Right ventricle myocardium superior (tissue), 1 donor: ENCODE measurements at places on chromosomes 5 and 9.

DNA sequence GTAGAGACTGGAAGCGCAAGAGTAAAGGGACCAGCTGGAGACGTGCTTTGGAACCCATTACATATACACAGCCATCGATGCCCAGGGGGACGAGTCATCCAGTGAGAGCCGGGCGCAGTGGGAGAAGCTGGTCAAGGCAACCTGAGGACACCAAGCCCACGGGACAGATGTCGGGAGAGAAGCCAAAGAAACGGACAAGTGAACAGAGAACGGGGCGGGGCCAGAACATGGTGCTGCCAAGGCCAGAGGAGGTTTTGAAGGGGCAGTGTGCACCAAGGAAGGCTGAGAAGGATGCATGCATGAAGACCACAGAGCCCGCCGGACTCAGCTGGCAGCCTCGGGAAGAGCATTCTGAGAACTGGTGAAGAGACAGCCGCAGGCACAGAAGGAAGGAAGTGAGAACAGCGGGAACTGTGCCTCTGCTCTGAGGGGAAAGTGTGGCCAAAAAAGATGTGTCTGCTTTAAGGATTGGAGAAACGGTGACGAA lies 20.3 kb downstream of the CAMSAP1 start:
- peak; percentile 72 for DNase-seq

- DNase-seq, result peak; percentile 53
Measured at GRCh38 chr5:141805874-141806595, 72.2 kb downstream of the PCDH1 start.

DNA sequence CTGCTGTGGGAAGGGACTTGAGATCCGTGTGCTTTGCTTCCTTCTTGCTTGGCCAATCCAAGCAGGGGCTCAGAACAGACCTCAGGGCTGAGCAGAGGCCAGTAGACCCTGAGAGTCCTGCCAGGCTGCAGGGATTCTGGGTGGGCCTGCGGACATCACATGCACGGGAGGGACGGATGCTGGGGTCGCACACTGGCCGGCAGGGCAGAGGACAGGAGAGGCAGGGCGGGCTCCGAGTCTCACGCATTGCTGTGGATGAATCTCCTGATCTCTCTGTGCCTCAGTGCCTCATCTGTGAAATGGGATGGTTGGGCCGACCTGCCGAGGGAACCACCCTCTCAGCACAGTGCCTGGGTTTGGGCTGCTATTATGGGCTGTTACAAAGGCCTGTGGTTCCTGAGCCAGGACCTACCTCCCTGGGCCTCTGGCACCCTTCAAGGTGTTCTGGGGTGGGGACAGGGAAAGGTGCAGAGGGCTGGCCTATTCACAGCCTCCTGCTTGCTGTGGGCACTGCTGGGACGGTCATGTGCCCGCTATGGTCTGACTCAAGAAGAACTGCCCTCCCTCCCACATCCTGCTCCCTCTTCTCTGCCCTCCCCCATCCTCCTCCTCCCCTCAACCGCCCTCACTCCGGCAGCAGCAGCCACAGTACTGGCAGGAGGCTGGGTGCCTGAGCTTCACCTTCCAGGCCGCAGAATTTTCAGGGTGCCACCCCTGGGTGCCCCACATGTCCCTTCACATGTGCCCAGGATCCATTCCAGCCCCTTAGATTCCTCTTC lies 43.3 kb downstream of the NCS1 start:
- DNase-seq, result no peak

- DNase-seq, result no peak
Measured at GRCh38 chr5:150577378-150578139, 62.9 kb upstream of the SYNPO start.

DNA sequence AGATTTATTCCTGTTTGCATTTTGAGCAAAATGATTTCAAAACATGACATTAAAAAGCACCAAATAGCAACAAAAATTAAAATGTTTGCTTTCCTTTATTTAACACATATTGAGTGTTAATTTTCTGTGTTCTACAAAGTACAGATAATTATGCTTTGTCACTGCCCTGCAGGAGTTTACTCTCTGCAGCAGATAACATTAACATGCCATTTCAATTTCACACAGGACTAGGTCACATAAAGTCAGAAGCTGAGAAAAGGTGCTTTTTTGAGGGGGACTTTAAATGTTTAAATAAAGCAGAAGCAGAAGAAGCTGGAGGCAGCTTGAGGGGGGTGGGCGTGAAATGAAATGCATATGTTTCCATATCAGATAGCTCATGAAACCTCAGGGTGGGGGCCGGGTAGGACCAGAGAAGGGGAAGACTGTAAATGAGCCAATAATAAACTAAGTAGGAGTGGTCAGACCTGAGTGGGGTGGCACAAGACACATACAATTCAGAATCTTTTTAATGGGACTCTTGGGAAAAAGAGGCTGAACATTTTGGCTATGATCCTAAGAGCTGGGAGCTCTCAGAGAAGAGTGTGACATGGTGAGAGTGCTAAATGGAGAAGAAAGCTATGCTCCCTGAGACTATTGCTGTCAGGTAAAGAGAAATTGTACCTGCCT lies 387.5 kb downstream of the FAM170A start:
- no peak for DNase-seq

DNA sequence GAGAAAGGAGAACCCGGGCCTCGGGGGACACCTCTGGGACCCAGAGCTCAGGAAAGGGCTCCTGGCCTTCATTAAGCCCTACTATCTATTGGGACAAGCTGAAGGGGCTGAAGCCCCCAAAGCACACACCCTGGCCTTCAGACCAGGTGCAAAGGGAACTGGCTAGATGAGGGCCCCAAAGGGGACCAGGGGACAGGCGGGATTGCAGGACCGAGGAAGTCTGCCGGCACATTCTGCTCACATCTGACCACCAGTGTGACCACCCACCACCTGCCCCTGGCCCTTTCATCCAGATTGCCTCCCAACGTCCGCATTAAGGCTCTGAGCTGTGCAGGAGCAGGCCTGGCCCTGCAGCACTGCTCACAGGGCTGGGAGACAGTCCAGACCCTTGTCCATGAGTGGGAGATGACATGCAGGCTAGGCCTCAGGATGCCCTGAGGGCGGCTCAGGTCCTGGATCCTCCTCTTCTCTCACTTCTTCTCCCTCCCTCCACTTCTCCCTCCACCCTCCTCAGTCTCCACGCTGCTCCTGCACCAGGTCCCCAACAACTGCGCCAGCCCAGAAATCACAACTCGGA lies 19.2 kb downstream of the PSD2 start:
- DNase-seq, result peak; percentile 12

- DNase-seq, result no peak
Measured at GRCh38 chr5:56479696-56480077, 246.6 kb upstream of the ANKRD55 start.

DNA sequence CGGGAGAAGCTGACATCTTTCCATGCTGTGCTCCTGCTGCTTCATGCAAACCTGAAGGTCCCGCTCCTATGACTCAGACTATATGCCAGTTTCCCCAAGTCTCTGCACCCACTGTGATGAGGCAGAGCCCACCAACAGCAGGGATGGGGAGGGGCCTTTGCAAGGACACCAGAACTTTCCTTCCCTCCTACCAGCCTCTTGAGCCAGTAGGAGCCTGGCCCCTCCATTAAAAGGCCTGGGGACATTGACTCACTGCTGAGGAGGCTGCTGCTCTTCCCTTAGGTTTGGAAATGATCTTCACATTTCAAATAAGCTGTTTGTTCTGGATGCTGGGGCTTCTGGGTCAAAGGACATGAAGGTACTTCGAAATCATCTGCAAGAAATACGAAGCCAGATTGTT lies 26.1 kb upstream of the CTSL start:
- DNase-seq, result no peak

DNA sequence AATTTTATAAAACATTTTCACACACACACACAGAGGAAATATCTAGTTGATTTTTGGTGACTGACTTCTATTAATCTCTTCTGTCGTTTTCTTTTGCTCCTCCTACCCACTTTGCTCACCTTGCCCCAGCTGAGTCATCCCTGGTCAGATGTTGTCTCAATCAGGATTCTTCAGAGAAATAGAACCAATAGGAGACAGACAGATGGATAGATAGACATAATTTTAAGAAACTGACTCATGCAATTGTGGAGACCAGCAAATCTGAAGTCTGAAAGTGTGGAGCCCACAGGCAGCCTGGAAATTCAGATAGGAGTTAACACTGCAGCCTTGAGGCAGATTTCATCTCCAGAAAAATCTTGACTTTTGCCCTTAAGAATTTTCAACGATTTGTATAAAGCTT lies 37.0 kb upstream of the PIK3R1 start:
- no peak for DNase-seq

GRCh38 chr9:136614967-136615623 lies 47.6 kb upstream of the EGFL7 start:
- no peak for DNase-seq

DNA sequence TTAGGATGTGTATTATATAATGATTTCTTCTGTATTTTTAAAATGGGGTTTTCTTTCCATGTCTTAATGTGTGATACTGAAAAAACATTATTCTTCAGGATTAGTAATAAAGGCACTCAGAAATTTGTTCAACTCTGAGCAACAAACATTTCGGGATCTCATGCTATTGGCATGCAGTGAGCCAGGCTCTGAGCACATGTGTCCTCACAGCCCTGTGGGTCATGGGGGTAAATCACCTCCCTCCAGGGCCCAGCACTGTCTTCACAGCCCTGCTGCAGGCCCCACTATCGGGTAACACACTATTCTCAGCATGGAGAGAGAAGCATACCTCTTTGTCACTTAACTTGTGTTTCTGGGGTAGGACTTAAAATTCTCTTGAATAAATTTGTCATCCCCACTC lies 14.0 kb downstream of the TMEM174 start:
- no peak for DNase-seq

- DNase-seq, result no peak
Measured at GRCh38 chr9:81526587-81526986, 162.8 kb downstream of the TLE1 start.

GRCh38 chr5:139636975-139637408 lies 11.2 kb upstream of the CXXC5 start:
- no peak for DNase-seq

- DNase-seq, result no peak
Measured at GRCh38 chr5:134236318-134236717, 10.4 kb upstream of the PPP2CA start.

- DNase-seq, result peak; percentile 86
Measured at GRCh38 chr5:1125030-1125357, 13.1 kb upstream of the SLC12A7 start.

- DNase-seq, result no peak
Measured at GRCh38 chr9:18604767-18605730, 131.1 kb downstream of the ADAMTSL1 start.

- no peak for DNase-seq
Measured at GRCh38 chr9:7118633-7119032, 360.9 kb downstream of the KDM4C start.

DNA sequence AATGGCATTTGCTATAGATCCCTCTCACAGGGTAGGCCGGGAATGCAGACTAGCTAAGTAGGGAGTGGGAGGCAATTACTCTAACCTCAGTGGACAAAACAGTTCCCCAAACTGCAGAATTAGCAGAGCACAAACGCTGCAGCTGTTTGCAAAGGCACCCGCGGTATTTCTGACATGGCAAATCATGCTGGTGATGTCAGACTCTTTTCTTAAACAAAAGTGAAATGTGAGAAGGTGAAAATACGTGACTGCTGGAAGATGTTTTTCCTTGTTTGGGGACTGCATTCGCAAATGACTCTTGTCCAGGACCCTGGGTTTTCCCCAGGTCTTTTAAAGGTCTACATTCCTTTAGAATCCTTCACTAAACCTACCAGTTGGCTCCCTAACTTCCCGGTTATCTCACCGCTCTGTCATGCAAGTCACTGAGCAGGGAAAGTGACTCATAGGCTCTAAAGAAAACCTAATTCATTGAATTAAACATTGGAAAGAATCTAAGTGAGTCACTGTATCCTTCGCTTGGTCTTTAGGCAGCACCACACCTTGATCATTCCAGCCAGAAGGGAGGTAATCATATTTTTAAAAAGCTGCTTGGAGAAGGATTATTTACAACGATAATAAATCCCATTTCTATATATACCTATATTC lies 91.5 kb upstream of the DNAH5 start:
- DNase-seq, result no peak

GRCh38 chr9:68933434-68934328 lies 80.2 kb downstream of the PRKACG start:
- DNase-seq, result no peak

- no peak for DNase-seq
Measured at GRCh38 chr9:23005156-23005555, 558.5 kb downstream of the DMRTA1 start.

DNA sequence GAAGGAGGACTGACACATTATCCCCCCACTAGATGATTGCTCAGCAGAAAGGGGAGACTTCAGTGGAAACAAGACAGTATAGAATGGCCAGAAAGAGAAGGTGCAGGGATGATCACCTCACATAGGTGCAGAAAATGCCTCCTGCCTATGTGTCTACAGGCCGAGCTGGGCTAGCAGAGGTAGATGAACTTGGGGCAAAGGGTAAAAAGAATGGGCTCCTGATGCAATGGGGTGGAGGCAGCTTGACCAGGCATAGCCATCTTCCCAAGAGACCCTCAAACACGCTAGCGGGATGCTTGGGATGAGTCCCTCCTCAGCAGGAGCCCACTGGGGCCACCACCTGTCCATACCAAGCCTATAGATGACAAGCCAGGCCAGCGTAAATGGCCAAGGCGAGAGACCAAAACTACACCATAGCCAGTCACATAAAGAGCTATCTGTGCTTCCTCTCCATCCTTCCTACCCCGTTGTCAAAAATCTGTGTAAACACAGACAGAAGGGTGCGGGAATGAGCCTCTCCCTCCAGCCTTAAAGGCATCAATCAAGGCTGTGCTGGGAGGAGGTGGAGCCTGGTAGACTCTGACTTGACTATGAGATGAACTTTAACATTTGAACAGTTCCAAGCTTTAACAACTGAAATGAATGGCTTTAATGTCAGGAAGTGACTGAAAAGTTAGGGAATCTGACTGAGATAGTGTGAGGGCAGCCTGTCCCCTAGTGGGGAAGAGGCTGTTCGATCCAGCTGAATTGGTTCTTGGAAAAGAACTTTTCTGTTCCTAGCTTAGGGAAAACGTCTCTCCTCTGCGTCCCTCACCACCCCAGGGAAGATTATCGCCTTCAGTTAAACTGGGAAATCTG lies 10.4 kb downstream of the C9orf152 start:
- no peak for DNase-seq

DNA sequence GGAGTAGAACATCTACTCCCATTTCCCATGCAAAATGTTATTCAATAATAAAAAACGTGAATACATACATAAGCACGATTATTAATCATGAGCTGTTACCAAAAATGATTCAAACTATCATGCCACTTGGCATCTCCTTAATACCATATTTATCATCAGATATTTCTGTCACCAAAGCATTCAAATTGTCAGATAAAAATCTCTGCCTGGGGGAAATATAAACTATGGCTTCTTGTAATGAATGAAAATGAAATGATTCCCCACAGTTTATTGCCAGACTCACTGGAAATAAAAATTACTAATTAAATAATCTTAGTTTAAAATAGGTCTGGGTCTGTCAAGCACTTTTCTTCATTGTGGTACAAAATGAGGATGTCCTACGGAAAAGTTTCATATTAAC lies 265.4 kb downstream of the EDIL3 start:
- DNase-seq, result no peak

GRCh38 chr9:133973791-133974630 lies 18.1 kb downstream of the VAV2 start:
- DNase-seq, result no peak
